ENCODE measurements at places on chromosomes 3 and 15. TPM values are rescaled to one million over a fixed set of nuclear protein-coding genes. Genes with fewer than 3 reads are reported as not detected.

TMEM40 gene
- not detected for total RNA-seq

SEMA3B gene
- 2.8 TPM for total RNA-seq

CXCR6 gene
- total RNA-seq, result not detected

SST gene
- total RNA-seq, result not detected

SYNPR gene
- not detected for total RNA-seq

SH2D7 gene
- total RNA-seq, result not detected

ALS2CL gene
- 3.7 TPM for total RNA-seq

USP19 gene
- 42.8 TPM for total RNA-seq

RPL4 gene
- 3,009 TPM for total RNA-seq

C3orf80 gene
- total RNA-seq, result 0.58 TPM

All from regular cardiac myocyte (primary cell).